ENCODE measurements at places on chromosomes 12 and 14.

DNA sequence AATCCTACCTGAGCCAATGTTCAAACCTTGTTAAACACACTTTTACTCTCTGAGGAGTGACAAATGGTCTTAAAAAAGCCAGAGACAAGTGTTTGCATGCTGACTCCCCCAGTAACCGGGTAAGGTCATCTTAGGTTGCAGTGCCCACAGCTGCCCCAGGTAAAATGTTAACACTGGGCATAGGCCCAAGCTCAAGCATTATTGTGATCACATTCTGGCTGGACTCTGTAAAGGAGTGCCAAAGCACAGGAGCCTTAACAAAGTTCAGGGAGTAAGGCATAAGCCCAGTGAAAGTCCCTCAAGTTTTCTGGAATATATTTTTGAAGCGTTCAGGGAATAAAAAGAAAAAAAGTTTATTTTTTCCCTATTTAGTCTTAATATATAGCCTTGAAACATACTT is 8.6 kb downstream of the EDDM3A start:
- no peak for DNase-seq

DNA sequence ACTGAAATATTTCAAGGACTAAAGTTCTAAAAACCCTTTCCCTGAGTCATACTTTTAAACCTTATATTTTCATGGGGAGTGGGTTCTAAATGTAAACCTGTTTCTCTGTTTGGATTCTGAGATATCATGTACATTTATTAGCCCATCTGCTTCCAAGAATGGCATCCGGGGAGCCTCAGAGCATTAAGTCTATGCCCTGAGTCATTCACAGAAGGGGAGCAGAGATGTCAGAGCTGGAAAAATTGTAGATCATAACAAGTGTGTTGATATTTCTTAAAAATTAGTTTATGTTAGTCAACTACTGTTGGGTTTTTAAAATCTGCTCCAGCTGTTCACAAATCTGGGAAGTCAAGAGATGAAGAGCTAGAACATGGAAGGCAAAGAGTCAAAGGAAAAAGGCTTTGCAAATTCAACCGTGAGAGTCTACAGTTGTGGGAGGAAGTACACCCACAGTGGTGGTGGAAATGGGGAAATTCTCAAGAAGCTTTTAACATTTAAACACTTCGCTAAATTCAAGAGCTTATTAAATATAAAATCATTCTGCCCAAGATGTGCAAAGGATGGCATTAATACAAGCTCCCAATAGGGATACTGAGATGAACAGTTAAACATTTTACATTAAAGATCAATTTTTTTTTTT is 70.5 kb upstream of the FLRT2 start:
- DNase-seq, result no peak

DNA sequence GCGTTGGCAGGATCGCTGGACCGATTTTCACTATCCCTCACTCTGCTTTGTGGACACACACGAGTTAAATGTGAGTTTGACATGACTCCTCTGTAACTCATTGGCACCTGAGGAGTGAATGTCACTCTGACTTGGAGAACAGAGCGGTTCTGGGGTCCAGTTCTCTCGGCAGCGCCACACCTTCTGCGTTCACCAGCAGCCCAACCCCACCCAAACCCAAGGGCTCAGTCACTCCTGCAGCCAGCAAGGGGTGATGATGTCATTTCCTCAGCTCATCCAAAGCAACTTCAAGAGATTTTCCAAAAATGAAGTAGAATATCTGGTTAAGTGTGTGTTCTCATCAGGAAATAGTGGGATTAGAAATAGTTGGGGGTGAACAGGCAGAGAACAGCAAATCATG is 36.3 kb downstream of the ADGRD1 start:
- DNase-seq, result no peak

- no peak for DNase-seq
These were observed 552.5 kb downstream of the DIO2 start for GRCh38 chr14:79658769-79659168.

DNA sequence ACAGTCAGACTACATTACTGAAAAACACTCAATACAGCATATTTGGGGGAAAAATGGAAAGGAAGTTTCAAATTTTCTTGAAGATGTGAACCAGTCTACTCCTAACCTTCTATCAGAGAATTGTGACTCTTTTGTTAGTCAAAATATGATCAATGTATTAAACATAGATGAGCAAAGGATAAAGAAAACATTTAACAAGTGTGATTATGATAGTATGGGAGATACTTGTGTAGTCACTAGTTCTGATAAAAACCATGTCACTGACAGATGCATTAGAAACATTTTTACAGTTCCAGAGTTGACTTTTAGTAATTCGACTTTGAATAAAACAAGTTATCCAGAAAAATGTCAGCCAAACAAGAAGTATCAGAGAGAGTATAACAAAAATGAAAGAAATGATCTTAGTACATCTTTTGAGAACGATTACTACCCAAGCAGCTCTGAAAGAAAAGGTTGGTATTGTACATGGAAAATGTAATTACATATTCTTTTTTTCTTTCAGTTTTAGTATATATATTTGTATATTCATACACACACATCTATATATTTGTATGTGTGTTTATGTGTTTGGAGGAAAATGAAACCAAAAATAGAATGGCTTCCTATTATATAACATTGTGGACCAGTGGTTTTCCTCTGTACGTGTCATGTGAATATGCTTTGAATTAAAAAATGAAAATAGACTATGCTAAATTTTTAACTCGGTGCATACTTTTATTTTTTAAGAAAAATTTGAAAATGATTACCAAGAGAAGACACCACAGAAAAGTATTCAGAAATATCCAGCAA is 63.3 kb upstream of the ABCD2 start:
- DNase-seq, result no peak

GRCh38 chr12:122837306-122838265 is 2.3 kb downstream of the HIP1R start:
- DNase-seq, result no peak

DNA sequence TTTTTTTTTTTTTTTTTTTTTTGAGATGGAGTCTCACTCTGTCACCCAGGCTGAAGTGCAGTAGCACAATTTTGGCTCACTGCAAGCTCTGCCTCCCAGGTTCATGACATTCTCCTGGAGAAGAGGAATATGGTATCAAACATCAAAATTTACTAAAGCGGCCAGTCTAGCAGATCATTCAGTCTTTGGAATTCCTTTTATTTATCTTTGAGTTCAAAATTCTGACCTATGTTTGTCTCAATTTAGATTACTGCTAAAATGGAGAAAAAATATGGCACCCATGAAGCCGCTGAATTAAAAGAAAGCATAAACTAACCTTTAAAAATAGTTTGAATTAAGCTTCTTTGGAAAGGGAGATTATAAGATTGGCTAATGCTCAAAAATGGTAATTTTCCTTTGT is 64.5 kb upstream of the EGLN3 start:
- DNase-seq, result no peak

DNA sequence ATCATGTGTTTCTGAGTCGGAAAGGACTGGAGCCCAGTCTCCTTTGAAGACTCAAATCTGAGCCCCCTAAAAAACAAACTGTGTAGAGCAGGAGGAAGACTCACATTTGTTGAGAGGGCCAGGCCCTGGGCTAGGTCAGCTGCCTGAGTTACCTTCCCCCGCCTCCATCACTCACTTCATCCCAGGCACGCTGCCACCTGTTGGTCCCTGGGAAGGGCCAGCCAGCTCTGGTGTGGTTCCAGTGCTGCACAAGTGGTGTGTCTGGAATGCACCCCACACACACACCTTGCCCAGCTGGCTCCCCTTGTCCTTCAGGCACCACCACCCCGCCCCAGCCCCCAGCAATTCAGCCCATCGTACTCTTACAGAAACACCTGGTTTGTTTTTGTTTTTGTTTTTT is 9.0 kb downstream of the MVK start:
- no peak for DNase-seq

DNA sequence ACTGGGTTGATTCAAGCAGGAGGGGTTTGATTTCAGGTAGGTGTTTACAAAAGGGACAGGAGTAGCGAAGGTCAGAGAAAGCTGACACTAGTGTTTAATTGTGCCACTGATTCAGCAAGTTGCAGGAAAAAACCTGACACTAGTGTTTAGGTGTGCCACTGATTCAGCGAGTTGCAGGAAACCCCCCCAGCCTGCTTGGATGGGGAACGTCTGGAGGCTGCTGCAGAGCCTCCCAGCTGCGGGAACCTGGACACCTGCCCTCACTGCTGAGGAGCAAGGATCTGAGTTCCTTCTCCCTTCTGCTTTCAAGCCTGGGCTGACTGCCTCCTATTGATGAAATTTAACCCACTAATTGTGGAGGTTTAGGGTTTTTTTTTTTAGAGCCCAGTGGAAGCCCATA is 84.2 kb downstream of the AVPR1A start:
- no peak for DNase-seq

DNA sequence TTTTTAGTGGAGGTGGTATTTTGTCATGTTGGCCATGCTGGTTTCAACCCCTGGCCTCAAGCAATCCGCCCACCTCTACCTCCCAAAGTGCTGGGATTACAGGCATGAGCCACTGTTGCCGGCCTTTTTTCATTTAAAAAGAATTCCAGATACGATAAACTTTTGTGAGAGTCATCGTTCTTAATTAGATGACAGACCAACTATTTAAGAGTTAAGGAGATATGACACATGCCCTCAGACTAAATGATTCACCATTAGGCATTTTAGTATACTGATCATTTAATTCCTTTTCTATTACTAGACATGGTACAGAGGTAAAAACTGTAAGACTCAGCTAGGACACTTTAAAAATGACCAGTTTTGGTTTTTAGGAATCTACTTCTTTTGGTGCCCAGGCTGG is 2.4 kb downstream of the ANKRD13A start:
- DNase-seq, result peak; percentile 86

DNA sequence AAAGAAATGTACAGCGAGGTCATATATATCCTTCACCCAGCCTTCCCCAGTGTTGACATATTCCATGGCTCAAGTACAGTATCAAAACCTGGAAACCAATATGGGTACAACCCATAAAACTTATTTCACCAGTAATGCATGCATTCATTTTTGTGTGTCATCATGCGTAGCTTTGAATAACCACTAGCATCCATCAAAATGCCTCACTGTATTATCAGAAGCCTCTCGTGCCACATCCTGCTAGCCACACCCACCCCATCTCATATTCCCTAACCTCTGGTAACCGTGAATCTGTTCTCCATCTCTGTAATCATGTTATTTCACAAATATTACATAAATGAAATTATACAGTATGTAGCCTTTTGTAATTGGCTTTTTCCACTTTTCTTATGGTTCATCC is 314.3 kb downstream of the RAD51B start:
- no peak for DNase-seq

- DNase-seq, result no peak
These were observed 18.6 kb upstream of the TMEM106C start for GRCh38 chr12:47944685-47945340.

- DNase-seq, result no peak
These were observed 7.3 kb downstream of the TM7SF3 start for GRCh38 chr12:27006797-27007467.

DNA sequence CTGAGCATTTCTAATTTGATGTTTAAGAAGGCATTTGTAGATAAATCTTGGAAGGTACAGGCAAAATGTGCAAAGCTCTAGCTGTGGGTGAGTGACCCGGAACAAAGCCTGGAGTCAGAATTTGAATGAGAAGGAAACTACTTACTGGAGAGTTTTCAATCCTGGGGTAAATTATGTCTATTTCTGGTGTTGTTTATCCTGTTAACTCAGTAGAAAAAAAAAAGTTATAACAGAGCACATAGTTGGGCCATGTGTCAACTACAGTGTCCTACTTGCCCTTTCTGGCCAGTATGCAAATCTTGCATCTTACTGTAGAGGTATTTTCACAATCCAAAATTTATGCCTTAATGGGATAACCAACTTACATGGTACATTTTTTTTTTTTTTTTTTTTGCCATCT is 182.3 kb downstream of the SYNE2 start:
- DNase-seq, result no peak

DNA sequence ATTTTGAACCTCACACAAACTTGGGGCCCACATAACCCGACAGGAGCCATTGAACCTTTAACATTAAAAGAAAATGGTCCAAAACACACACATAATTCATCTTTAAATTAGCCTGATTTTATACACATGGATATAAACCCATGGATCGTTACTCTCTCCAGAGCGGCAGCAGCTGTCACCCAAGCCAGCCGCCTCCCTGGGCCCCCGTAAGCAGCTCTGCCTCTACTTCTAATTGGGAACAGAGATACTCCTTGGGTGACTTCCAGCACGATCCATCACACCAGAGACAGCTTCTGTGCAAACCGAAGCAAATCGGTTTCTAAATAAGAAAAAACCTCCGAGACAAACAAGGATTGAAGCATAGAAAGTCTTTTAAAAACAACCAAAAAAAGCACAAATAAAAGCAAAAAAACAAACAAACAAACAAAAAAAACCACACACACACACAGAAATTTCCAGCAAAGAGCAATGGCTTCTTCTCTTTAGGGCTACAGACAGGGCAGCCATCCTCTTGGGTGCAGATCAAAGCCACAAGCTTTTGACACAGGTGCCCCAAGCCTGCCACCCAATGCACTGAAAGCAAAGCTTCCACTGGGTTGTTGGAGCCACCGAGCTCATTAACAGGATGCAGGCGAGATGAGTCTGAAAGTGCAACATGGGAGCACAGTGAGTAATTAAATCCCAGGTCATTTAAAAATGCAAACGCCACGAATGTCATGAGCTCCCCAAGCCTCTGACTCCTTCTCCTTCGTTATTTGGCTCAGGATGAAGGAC is 156.9 kb downstream of the DPF3 start:
- no peak for DNase-seq

DNA sequence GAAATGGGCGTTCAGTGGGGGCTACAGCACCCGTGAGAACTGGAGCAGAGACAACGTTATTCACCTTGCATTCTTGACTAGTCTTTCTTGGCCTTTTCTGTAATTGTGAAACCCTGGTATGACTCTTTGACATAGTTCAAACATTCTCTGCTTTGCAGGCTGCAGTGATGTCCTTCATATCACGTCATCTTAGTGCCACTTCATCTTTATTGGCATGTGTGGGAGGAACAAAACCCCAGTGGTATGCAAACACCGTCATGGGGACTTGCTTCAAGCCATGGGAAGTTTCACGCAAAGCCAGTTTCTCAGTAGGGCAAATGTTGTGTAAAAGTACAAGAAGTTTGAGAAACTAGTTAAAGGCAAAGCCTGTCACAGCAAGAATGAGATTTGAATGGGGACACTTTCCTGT is 20.2 kb upstream of the DUSP16 start:
- DNase-seq, result no peak

- DNase-seq, result no peak
These were observed 161.2 kb downstream of the FOXN3 start for GRCh38 chr14:89255852-89256251.

DNA sequence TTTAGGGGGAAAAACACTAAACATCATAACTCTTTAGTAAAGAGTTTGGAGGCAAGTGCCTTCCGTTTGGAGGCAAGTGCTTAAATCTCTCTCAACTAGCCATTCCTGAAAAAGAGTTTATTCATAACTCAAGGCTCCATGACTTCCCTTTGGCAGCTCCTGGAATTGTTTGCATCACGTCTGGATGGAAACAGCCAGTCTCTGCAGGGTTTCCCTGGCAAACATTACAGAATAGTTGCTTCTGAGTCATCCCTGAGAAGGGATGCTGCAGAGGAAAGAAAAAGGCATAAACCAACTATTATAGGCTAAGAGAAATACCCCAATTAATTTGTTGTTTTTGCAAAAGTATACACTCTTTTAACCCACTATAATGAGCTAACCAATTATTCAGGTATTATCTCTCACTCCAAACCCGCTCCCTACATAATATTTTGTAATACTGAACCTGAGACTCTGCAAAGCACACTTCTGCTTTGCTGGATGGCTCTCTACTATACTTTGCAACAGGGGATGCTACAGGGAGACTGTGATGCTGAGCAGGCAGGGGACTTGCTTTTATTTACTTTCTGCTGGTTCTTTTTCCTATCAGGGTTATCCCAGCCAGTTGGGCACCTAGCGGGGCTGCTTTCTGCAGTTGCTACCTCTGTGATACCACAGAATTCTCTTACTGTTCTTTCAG is 497.7 kb downstream of the FUT8 start:
- DNase-seq, result peak; percentile 10

- no peak for DNase-seq
These were observed 63.2 kb downstream of the DIO3 start for GRCh38 chr14:101624536-101624935.
